ENCODE measurements at places on chromosomes 3 and 15.
A peak's percentile ranks its signal among the peaks of the same experiment; 100 is the strongest.

DNA sequence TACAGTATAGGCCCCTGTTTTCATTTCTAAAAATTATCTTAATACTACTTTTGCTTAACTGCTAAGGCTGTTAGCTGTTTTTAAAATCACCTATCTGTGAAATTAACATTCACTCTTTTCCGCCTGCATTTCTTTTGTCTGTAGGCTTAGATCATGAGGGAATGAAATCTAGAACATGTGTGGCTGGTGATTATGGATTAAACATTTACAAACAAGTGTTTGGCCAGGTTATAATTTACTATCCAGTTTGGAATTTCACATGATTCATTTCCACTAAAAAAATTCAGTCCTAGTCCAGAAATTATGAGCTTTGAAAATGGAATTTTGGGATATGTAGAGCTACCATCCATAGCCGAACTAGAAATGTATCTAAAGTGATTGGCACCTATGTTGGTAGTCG, 39.1 kb downstream of the GOLM2 start:
- no peak for DNase-seq

- no peak for DNase-seq
These were observed 244.0 kb downstream of the GABRG3 start for GRCh38 chr15:27214961-27215360.

DNA sequence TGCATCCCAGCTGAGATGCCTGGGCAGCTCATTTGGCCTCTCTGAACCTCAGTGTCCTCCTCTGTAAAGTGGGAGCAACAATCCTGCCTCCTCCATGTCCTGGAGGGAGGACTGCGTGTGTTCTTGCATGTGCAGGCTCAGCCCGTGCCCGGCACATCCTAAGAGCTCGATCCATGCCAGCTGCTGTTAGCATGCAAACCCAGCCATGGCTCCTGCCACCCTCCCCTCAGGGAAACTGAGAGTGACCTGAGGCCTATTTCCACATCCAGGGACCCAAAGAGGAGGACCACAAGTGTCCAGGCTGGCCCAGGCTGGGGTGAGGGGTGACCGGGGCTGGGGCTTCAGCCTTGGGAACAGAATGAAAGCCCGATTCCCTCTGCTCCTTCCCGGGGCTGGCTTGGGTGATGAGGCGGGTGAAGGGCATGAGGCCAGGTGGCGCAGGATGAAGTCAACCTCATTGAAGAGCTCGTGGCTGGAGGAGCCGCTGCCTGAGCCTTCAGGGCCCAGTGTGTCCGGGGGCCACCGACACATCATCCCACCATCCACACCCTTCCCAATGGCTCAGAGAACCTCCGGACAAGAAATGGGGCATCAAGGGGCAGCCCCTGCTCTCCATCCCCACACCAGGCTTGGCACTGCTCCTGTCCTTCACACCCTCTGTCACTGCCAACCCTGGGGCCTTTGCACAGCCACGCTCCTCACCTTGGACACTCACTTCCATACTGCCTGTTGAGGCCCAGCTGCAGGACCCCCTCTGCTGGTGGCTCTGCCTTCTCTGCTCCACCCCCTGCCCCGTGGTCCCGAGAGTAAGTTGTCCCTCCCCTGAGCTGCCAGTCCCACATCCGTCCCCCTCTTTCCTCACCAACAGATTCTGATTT, 42.5 kb downstream of the ADAMTS7 start:
- no peak for DNase-seq

DNA sequence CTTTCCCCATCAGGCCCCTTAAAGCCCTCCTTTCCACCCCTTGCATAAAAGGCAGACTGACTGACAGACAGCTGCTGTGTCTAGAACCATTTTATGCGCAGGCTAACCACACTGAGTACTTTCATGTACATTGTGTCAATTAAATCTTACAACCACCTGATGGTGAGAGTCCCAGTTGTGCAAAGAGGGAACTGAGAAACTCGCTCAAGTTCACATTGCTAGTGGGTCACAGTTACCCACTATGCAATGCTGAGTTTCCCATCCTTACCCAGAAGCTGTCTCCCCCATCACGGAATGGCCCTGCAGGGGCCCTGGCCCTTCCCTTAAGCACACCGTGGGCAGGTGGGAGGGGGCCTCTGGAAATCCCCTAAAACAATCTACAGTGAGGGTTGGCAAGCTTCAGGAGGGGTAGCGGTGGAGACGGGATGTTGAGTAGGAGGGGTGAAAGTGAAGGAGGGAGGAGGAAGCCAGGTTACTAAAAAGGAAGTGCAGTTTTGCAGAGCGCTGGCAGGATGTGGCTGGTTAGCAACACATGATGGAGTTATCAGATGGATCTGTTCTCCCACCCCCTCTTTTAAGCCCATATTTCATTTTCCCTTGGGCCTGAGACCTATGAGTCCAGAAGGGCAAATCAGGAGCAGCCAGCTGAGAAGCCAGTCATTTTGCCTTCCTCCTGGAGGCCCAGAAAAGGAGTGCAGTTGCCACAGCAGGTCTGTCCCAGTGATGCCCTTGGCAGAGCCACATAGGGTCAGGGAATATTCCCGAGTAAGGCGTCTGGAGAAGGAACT, 30.0 kb downstream of the STARD5 start:
- peak; percentile 45 for DNase-seq

DNA sequence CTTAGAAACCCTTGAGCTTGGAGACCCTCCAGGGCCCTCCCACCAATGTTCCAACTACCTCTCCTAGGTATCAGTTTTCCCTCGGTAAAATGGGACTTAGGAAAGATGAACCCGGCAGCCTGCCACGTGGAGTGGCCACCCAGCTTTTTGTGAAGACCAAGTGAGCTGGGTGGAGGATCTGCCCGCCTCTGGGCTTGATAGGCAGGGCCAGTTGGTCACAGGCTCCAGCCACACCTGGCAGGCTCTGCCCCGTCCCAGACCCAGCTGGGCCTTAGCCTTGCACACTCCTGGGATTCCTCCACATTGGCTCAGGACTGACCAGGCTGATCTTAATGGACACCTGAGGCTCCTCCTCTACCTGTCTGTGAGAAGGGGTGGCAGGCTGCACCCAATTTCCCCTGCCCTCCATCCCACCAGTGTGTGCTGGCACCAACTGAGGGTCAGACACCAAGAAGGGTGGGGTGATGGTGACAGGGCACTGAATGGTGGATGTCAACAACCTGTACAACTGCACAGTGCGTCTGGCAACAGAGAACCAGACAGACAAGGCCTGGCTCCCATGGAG, 761 bp upstream of the GRIP2 start:
- no peak for DNase-seq

DNA sequence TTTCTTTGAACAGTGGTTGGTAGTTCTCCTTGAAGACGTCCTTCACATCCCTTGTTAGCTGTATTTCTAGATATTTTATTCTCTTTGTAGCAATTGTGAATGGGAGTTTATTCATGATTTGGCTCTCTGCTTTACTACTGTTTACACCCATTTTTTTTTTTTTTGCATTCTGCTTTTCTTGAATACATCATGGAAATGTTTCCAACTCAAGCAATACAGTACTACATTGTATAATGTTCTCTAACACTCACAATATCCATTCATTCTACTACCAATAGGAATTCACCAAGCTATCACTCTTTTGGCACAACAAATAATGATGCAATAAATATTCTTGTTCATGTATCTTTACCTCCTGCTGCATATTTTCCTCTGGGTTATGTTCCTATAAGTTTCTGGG, 801.7 kb downstream of the NTRK3 start:
- DNase-seq: no peak

GRCh38 chr3:59374091-59374817, 324.4 kb upstream of the CFAP20DC start:
- DNase-seq: no peak

- DNase-seq: no peak
These were observed 2.7 kb downstream of the MESP2 start for GRCh38 chr15:89778861-89779260.

GRCh38 chr3:184567946-184568559, 6.5 kb downstream of the EPHB3 start:
- DNase-seq: no peak

GRCh38 chr15:96343113-96344059, 12.9 kb downstream of the NR2F2 start:
- DNase-seq: no peak
